ENCODE measurements at places on chromosomes 6 and 20.

DNA sequence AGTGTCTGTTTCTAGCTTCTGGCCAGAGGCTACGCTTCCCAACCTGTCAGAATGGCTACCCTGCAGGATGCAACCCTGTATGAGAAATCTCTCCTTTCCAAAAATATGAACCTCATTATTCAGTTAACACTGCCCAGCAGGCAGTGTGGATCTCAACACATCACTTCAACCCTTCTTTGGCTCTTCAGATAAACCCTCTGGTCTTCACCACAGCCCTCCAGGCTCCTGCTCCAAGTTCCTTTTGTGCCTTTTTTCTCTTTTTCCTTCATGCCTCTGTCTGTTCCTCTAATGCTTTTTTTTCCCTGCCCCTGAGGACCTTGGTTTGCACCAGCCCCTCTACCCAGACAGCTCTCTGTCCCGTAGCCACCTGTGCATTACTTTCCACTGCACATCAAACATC, 207.4 kb downstream of the MYLK4 start:
- DNase-seq: no peak

DNA sequence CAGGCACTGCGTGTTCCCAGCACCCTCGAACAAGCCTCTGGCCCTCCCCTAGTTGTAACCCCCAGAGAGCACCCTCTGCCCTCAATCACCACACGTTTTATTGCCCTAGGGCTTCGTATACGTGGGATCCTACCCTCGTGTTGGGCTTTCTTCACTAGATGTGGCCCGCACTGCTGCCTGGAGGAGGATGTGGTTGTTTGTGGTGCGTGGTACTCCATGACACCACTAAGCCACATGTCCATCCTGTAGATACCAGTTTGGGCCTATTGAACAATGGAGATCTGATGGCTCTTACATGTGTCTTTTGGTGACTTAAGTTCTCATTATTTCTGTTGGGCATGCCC, 17.0 kb downstream of the SLC2A4RG start:
- DNase-seq: no peak

- DNase-seq: no peak
Observed at GRCh38 chr6:136401749-136402148, 112.1 kb upstream of the BCLAF1 start.

DNA sequence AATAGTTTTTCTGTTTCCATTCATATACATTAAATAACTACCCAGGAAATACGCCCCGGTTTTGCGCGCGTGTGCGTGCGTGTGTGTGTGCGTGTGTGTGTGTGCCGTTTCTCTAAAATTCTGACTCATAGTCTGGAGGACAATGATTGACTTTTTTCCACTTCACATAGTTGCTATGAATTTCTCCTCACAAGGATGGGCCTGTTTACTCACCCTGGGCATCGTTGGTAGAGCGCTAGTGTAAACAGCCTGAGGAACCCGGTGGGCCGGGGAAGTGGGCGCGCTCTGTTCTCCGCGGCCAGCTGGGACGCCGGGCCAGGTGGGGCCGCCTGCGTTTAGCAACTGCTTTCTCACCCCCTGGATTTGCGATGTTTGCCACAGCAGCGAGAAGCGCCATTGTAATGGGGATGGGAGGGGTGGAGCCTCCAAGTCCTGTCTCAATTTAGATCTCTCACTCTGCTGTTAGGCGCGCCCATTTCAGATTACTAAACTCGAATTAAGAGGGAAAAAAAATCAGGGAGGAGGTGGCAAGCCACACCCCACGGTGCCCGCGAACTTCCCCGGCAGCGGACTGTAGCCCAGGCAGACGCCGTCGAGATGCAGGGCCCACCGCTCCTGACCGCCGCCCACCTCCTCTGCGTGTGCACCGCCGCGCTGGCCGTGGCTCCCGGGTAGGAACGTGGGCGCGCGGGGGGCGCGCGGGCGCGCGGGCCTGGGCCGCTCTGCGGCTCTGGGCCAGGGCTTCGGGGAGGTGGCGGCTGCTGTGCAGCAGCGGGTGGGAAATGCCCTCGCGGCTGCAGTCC, at the start of gene CD109:
Gene CD109 (plus strand): TSS at position 585 of the 803 bp plus-strand sequence. CDS start 13 bp downstream, at position 598.
- DNase-seq: peak; percentile 83

GRCh38 chr6:92779746-92780145, 639.6 kb downstream of the EPHA7 start:
- DNase-seq: peak; percentile 61

- DNase-seq: no peak
Observed at GRCh38 chr20:33576432-33577125, 85.5 kb upstream of the C20orf144 start.

DNA sequence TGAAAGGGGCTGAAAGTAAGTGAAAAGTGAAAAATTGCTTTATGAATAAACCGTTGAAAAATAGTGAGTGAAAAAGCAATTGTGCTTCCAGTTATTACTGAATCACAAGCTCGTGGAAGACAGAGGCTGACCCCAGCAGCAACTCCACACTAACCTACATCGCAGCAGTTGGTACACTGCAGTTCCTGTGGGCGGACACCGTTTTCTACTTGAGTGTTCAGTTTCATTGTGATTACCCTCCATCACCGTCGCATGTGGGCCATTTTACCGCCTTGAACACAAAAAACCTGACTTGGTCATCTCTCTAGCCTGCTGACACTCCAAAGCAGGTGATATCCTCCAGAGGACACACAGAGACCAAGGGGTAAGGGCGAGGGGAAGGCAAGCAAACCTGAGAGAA, 28.4 kb downstream of the PRDM1 start:
- no peak for DNase-seq

DNA sequence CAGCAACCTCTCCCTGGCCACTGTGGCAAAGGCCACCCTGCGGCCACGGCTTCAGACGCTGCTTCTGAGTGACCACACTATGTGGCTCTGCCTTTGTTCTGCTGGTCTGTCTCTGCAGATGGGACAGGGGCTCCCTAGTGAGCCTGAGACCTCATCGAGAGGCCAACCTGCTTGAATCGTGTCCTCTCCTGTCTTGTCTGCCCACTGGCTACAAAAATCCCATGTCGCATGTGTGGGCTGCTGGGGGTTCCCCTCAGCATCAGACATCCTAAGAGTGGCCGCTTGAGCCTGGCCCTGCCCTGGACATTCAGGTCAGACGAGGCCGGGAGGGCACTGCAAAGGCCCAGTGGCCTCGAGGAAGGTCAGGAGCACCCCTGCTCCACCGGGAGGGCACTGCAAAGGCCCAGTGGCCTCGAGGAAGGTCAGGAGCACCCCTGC, 222.9 kb downstream of the DLL1 start:
- no peak for DNase-seq

GRCh38 chr6:15485936-15486335, 176.9 kb downstream of the DTNBP1 start:
- DNase-seq: no peak

DNA sequence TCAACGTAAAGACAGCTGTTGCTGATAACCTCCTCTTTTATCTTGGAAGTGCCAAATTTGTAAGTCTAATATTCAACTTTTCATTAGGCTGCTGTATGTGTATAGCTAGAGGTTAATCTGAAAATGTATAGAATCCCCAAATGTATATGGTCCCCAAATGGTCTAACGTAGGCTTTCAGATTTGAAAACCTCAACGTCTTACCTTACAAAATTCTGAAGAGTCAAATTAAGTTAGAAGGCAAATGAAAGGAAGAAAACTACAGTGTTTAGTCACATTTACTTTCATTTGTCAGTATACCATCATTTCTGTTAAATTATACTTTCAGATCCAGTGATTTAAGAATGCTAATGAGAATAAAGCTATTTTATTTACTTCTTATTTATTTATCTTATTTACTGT, 256.9 kb downstream of the ARHGAP18 start:
- no peak for DNase-seq

- peak; percentile 67 for DNase-seq
Observed at GRCh38 chr6:20688710-20689500, 154.6 kb downstream of the CDKAL1 start.

DNA sequence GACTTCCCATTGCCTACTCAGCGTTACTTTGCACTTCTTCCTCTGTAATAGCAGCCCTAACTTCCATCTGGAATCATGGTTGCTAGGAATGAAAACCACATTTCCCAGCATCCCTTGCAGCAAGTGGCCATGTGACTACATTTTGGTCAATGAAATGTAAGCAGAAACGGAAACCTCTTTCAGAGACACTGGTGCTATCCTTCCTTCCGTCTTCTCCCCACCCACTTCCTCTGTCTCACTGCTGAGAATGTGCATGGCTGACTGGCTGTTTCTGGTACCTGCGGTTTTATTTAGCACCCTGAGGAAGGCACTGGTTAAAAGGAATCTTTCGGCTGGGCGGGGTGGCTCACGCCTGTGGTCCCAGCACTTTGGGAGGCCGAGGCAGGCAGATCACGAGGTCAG, 107.4 kb downstream of the SCML4 start:
- DNase-seq: peak; percentile 60

DNA sequence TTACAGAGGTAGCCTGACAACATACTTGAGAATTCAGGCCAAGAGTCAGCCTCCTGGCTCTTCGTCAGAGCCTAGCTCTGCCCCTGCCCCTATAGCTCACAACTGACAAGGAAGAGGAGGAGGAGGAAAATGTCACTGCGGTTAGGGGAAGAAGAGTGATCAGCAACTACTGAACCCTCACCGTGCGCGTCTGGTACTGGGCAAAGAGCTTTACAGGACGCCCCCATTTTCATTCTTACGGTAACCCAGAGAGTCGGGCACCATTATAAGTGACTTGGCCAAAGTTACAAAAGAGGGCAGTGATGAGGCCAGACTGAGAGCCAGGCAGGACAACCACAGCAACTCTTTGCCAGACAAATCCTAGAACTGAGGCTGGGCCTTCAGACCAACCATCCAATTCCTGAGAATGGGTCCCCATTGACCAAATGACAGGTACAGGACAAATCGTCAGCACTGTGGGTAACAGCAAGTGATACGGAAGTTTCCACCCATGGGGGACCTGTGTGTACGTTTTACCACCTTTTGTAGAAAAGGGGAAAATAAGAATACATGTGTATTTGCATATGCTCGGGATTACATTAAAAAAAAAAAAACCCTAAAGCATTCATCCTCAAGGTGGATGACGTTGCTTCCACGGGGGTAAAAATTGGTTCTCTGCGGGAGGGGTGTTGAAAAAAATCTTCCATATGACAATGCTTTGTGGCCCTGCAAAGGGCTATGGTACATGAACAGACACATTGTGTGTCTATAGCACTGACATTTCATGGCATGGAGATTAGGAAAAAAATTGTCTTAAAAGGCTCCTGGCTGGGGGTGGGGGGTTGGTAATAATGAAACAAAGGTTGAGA, 118.0 kb downstream of the NFATC2 start:
- DNase-seq: no peak

GRCh38 chr20:37407573-37408002, 61.6 kb downstream of the SRC start:
- peak; percentile 19 for DNase-seq

- peak; percentile 54 for DNase-seq
Observed at GRCh38 chr6:68196645-68197044, 438.4 kb upstream of the ADGRB3 start.

DNA sequence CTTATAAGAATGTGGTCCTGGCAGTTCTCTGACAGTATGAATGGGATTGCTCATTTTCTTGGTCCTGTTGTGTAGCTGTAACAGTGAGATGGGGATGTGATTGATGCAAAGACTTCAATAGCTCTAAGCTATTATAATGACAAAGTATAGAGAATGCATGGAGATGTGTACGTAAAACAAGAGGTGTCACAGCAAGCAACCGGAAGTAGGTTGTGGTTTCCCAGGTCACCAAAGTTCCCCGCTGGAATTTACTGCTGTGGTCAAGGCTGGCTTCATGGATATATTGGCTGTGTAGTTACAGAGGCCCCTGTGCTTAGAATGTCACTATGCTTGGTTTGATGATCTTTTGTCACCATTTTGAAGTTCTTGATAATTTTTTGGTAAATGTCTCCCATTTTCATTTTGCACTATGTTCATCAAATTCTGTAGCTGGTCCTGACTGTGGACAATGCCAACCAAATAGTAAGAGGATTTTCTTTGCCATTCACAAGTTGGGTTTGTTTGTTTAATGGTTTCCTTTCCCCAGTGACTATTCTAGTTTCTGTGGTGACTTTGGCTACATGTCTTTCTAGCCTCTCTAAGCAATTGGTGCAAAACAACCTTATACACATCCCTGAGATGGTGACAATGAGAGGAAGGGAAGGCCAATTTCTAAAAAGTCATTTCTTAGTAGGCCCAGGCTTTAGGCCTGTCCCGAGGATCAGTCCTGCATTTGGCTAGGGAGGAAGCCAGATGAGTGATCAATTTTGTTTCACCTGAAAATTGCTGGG, 10.5 kb downstream of the DNAH8 start:
- DNase-seq: no peak

DNA sequence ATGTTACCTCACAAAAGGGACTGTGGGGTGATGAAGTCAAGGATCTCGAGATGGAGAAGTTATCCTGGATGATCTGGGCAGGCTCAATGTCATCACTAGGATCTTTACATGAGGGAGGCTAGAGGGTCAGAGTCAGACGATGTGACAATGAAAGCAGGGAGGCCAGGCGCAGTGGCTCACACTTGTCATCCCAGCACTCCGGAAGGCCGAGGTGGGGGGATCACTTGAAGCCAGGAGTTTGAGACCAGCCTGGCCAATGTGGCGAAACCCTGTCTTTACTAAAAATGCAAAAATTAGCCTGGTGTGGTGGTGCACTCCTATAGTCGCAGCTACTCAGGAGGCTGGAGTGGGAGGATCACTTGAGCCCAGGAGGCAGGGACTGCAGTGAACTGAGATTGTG, 68.8 kb downstream of the TTLL2 start:
- no peak for DNase-seq

DNA sequence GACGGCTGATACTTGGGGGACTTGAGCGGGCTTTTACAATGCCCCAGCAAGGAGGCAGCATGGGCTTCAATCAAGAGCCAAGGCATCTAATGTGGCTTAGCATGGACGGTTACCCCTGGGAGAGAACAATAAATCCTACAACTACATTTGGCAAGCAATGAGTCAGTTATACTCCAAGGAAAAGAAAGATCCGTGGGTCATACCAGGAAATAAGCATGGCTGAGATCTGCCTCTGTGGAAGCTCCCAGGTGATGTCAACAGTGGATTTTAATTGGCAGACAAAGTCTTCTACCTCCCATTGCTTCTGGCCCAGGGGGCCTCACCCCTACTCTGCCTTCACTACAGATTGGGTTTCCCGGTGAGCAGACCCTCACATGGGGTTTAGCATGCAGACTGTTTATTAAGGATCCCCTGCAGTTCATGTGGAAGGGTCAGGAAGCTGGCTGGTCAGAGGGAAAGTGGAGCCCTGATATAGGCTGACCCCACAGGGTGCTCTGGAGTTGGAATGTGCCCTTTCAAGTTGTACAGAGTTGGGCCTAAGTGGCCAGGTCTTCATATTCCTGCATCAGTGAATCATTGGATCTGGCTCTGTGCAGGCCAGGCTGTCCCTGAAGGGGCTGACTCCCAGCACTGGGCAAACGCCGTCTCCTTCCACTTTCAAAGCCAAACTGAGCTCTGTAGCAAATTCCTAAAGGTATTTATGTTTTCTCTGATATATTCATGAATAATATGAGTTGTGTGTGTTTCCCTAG, 91.3 kb upstream of the GGTLC1 start:
- no peak for DNase-seq

GRCh38 chr20:46809706-46810360, 84.8 kb upstream of the EYA2 start:
- no peak for DNase-seq

Measured in cardiac fibroblast (primary cell).